Mucosa of descending colon (tissue), 3 donors: ENCODE measurements at places on chromosomes 7 and 10. TPM values are rescaled to one million over a fixed set of nuclear protein-coding genes. Genes with fewer than 3 reads are reported as not detected.
A peak's percentile ranks its signal among the peaks of the same experiment; 100 is the strongest.

DNA sequence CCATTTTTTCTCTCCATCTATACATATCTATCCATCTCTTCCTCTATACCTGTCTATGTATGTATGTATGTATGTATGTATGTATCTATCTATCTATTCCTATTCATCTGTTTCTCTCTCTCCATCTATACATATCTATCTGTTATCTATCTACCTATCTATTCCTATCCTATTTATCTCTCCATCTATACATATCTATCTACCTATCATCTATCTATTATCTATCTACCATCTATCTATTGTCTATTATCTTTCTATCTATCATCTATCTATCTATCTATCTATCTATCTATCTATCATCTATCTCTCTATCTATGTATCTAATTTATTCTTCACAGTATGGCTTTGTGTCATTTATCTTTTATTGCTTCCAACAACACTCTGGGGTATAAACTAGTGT is 1124.4 kb downstream of the TYW1 start:
- no peak for DNase-seq

DNA sequence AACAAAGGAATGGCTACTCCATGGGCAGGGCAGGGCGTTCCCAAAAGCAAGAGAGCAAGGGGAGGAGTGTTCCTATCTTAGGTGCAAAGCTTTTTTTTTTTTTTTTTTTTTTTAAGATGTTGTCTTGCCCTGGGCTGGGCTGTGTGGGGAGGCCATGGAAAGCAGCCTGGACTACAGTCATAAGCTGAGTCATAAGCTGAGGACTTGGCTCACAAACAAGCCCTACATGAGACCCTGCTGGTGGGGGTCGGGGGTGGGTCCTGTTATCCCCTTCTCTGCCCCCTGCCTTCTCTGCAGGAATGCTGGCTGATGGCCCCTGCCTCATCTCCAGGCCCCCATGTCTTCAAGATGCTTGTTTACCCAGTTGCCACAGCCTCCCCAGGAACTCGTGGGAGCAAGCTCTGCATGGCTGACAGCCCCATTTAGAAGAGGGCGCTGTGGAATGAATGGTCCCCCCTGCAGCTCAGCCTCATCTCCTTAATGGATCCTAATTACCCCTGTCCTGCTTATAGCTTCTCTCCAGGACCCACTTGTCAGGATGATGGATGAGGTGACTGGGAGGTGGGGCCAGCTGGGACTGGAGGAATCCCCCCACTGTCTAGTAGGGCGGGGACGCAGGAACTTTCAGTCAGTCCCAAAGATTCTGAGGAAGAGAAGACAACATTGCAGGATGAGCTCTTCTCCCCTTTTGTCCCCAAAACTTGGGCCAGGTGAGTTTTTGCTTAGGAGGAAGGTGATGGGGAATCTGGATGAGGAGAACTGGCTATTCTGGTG is 340.8 kb upstream of the PODXL start:
- no peak for DNase-seq

DNA sequence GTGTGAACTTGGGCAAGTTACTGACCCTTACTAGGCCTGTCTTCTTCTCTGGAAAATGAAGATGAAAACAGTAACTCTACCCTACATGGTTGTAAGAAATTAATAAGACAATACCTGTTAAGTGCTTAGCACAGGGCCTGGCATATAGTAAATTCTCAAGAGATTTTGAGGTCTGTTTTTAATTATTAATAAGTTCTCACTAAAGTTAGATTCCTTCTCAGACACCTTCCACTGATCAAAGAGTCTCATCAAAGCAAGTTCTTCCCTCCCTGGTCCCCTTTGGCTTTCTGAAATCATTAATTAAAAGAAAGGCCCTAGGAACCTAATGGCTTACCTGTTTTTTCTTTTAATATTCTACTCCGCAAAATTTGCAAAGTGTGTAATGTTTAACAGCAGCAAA is 4.6 kb downstream of the TMEM140 start:
- no peak for DNase-seq

GRCh38 chr7:43265139-43265538 is 152.7 kb downstream of the HECW1 start:
- DNase-seq = no peak

DNA sequence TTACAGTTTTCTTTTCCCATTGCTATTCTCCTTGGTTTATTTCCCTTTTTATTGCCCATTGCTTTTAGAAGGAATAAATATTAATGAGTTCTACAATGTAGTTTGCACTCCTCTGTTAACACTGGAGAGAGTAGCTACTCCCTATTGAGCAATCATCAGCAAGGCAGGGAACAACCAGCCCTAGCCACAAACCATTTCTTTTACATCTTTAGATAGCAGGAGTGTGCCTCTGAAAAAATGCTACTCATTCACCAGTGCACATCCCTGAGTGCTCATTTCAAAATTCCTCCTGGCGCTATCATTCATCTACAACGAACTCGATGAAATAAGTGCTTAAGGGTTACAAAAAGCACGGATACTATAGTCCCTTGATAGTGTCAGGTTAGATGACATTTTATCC is 252.9 kb downstream of the THSD7A start:
- DNase-seq = no peak

GRCh38 chr10:98331885-98332284 is 63.9 kb upstream of the LOXL4 start:
- peak; percentile 23 for DNase-seq

DNA sequence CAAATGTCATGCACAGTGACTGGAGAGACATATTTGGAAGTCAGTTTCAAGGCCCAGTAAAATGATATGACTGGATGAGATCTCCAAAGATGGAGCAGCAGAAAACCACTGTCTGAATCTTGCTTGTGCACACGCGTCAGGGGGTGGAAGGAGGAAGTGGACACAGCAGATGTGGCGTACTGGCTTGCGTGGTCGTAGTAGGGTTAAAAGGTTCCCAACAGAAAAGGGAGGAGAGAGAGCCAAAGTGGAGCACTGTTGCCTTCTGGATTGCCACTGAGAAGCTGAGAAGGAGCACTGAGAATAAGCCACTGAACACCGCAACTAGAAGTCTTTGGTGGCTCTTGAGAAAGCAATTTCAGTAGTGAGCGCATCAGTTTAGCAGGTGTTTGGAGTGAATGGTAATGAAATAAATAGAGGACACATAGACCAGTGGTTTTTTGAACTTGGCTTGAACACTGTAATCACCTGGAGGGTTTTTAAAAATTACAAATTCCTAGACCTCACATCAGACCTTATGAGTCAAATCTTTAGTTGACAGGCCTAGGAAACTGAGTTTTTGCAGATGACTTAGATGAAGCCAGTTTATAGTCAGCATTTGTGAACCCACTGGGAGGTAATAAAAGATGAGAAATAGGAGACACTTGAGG is 227.3 kb downstream of the PTEN start:
- no peak for DNase-seq

DNA sequence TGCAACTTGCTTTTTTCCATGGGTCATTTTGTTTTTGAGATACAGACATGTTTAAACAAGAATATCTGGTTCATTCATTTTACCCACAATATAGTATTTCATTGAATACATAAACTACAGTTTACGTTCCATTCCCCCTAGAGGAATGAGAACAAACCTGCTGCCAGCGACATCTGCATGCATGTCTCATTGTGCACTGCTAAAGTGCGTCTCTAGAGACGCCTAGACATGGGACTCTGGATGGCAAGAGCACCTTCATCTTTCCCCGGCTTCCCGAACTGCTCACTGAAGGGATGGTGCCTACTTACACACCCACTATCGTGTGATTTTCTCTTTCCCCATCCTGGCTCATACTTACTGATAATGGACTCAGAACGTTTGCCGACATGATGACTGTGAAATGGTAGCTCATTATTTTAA is 1.2 kb upstream of the ZNF777 start:
- DNase-seq = no peak

DNA sequence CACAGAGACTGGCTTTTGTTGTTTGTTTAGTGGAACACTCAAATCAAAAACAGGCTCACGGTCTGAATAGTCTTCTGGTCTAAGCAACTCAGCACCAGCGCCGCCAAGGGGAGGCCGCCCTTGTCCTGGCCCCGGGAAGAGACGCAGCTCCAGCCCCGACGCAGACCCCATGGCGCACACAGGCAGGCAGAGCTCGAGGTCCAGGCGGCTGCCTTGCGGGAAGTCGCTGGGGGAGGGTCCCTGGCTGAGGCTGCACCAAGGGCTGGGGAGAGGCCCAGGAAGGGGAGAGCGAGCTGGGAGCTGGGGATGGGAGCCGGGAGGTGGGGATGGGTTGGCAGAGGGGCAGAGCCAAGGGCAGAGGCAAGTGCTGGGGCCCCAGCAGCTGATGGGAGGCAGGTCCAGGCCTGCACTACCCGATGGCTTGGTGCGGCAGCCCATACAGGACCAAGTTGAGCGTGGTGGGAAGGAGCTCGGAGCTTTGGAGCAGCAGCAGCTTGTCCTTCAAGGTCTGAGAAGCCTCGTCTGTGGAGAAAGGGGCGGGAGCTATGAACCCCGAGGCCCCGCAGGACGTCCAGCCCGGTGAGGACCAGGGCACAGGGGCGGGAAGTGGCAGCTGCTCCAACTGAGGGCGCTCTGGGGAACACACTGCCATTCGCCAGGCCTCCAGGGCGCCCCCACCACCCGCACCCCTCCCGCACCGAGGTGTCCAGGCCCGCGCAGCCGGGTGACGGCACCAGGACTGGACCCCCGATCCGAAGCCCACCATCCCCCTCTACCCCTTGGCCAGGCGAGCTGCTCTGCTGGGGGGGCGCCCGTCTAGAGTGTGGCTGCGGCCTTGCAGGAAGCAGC is 22.7 kb upstream of the NKX6-2 start:
- DNase-seq = no peak

Gene NEUROD6
- total RNA-seq = not detected

Gene CNPY1
- not detected for total RNA-seq
